Stomach (tissue), 19 donors: ENCODE measurements at places on chromosomes 6 and 20.

- DNase-seq, result peak; percentile 62
Observed at GRCh38 chr20:63830841-63831588, at the start of gene ZBTB46. TSS of gene ZBTB46 (minus strand) at chr20:63831264. CDS start at chr20:63790757, 40,507 bp downstream.

DNA sequence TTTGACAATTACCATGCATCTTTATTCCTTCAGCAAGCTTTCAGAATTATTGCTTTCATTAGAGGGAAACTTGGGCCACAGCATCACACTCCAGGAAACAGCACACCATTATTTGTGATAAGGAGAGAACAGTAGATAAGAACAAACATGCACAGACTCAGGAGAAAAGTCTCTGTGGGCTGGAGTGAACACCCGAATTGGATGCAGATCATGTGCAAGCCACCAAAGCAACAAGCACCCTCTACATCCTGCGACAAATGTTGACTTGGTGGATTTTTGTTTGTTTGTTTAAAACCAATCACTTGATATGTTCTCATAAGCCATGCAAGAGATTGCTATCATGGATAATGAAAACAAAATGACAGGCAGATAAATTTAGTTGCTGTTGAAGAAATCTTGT is 67.7 kb upstream of the ZFP64 start:
- DNase-seq, result no peak

GRCh38 chr6:79707621-79708020 is 76.5 kb downstream of the SH3BGRL2 start:
- no peak for DNase-seq

GRCh38 chr20:58705208-58705926 is 12.8 kb downstream of the NPEPL1 start:
- DNase-seq, result no peak

DNA sequence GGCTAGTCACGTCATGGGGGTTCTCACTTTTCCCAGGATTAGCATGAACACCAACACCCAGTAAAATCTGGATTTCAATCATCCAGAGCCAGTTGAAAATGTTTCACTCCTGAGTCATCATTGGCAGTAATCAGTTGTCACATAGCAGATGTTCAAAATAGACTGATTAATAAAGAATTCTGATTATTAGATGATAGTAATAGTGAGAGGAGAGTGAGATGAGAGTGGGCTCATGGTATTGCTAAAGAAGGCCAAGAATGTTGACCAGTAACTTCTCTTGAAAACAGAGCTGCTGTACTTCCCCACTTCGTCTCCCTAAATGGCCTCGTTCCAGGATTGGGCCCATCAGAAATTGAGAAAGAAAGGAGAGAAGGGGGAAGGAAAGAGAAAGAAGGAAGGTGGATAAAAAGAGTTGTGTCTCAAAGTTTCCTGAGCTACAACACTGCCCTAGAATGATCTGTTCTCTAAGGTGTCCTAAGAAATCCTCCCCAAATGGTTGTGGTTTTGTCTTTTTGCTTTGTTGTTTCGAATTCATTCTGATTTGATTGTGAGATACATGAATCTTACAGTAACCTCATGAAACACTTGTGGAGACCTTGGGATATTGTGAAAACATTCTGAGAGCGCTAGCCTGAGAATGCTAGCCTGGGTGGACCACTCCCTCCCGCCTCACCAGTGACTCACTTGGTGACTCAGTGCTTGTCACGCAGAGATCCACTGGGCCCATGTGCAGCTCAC is 502.2 kb upstream of the JARID2 start:
- DNase-seq, result peak; percentile 66
